CD4-positive, alpha-beta T cell treated with Interleukin-15 for 4 hours (primary cell): ENCODE measurements at places on chromosomes 6 and 20.

- DNase-seq = no peak
These were observed 406.5 kb downstream of the CDH4 start for GRCh38 chr20:61658563-61658962.

- DNase-seq = no peak
These were observed 984 bp downstream of the TNFRSF21 start for GRCh38 chr6:47308552-47309290.

DNA sequence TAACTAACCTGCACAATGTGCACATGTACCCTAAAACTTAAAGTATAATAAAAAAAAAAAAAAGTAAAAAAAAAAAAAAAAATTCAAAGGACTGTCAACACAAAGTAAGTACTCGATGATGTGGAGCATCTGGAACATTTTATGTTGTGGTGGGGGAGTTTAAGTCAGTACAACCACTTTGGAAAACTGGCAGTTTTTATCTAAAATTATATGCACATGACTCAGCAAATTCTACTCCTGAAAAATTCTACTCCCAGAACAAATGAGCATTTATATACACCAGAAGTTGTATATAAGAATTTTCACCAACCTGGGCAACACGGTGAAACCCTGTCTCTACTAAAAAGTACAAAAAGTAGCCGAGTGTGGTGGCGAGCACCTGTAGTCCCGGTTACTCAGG lies 36.9 kb upstream of the CCDC28A start:
- no peak for DNase-seq

GRCh38 chr6:121726596-121726995 lies 291.1 kb downstream of the GJA1 start:
- no peak for DNase-seq

DNA sequence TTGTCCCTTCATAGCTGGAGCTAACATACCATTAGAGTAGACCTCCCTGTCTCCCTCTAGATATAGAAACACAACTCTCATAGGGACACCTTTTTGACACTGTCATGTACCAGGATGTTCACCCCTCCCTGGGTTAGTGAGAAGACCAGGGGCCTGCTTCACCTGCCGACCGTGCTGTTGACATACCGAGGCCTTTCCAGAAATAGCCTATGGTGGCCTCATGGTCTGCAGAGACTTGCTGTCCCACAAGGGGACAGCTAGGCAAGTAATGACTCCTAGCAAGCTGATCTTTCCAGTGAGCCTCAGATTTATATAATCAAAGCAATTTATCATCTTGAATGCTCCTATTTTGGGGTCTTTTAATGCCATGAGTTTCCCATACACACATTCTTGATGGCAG lies 15.0 kb downstream of the ZDHHC14 start:
- DNase-seq = no peak

DNA sequence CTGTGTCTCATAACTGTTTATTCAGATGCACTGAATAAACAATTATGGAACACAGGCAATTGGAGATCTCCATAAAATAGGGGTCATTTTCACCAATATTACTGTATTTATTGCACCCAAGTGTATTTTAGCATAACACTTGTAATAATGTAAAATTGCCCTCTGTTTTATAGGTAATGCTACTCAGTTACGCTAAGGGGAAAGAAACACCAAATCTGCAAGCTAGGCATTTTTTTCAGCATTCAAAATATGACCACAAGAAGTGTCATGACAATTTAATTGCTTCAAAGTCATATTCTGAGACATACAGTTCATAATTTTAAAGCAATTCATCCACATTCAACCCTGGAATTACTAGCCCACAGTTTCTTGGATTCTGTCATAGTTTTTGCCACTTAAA lies 643.2 kb upstream of the NOX3 start:
- no peak for DNase-seq
